ENCODE measurements at places on chromosomes 7 and 10.
A peak's percentile ranks its signal among the peaks of the same experiment; 100 is the strongest.

- DNase-seq, result no peak
Measured at GRCh38 chr7:50282813-50283605, 21.5 kb upstream of the IKZF1 start.

DNA sequence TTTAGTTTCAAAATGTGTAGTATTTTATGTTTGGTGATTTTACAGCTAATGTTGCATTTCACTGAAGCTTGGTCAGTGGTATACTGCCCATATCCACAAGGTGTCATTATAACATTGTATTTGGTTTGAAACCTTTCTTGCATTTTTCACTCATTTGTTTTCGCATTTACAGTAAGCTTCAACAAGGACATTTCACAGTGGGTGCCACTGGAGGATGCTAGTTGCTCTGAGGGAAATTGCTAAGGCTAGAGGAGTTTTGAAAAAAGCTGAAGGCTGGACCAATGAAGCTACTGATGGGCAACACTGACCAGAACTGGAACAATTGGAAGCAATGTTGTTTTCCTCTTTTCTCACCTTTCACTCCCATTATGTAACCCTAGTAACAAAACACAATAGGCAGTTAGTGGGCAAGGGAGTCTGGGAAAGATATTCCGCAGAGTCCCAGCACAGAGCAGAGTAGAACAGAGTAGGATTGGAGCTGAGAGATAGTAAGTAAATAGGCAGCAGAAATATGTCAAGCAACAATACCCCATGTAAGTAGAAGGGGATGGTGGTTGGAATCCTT, 23.6 kb upstream of the SRI start:
- peak; percentile 77 for DNase-seq

- DNase-seq, result no peak
Measured at GRCh38 chr7:40329601-40330153, 194.9 kb downstream of the SUGCT start.

- DNase-seq, result peak; percentile 48
Measured at GRCh38 chr10:98309366-98310355, 41.7 kb upstream of the LOXL4 start.

DNA sequence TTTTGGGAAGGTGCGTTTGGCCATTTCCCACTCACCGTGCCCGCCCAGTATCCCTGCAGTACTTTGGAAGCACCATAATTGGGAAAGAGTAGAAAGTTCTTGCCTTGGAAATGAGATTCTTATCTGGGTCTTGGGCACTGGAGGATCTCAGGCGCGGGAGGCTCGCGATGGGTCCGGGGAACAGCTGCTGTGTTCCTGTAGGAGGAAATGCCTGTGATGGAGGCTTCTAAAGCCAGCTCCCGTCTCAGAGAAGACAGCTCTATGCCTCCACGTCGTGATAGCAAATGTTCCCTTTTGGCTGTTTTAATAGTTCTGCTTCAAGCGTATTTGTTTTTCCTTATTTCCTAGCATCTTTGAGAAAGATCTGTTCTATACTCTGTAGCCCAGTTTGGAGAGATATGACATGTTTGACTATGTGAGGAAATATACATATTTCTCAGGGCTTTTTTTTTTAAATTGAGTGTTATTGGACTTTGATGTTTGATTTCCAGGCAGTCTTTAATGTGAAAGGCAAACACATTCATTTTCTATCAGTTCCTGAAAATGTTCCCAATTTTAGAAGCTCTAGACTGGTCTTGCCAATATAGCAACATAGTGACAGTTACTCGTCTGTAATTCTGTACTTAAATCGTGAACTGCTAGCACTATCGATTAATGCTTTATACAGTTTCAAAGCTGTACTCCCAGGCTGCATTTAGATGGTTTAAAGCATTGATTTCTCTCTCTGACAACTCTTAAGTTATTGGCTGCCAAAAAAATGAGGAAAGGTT, 280.8 kb downstream of the DPP6 start:
- DNase-seq, result no peak

DNA sequence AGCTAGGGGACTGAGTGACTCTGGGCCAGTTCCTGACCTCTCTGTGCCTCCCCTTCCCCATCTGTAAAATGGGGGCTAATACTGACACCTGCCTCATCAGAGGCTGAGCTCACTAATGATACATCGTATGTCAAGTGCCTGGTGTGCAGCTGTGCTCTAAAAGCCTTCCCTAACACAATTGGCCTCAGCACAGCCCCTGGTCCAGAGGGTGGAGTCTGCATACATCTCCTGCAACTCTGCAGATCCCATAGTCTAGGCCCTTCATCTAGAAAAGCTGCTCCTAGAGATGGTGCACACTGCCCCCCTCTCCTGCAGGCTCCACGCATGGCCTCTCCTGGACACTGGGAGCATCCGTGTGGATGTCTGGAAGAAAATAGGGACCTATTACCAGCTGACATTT, 255.0 kb downstream of the RPS24 start:
- no peak for DNase-seq

DNA sequence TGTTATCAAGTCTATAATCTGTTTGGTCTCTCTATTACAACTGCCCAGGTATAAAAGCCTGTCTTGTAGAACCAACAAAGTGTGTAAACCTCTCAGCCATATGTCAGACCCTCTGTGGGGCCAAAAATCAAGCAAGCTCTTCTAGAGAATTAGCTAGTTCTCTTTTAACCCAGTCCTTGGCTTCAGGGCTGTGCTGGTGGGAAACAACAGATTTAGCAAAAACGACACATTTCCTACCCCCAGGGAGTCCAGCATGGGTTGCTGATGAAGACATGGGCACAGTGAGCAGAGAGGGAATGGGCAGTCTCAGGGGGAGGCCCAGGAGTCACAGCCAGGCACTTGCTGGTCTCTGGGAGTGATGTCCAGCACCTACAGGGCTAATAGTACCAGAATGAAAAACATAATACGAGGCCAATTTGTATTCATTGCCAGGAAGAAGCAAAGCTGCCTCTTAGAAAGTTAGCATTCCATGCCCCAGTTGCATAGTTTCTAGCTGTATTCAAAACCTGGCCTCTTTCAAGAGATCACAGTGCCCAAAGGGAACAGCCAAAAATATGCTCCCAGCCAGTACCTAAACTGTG, 80.1 kb downstream of the FRMD4A start:
- DNase-seq, result no peak
